ENCODE measurements at places on chromosomes 2 and 18.

GRCh38 chr2:7044253-7045250, 127.3 kb downstream of the RNF144A start:
- peak; percentile 47 for DNase-seq

- DNase-seq, result no peak
Observed at GRCh38 chr2:22086726-22087125, 963.0 kb downstream of the TDRD15 start.

GRCh38 chr18:62877411-62878221, 162.3 kb downstream of the PHLPP1 start:
- DNase-seq, result no peak

DNA sequence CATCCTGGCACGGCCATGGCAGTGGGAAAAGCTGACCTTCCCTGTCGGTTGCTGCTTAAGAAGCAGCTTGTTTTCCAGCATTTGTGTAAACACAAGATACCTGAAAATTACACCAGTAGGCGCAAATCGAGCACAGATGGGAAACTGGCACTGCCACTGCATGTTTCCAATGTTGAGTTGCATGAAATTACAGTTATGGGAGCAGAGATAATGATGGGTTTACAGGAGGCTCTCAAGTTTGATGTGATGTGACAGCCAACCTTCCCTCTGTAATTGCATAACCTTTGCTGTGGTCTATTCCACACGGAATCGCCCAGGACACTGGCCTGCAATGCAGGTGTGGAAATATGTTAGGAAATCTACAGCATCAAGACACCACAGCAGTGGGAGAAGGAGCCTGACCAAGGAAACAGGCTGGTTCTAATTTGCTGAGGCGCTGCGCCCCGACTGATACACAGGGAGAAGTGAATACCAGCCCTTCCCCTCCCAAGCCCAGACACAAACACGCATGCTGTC, 17.4 kb downstream of the GPR45 start:
- DNase-seq, result no peak

- no peak for DNase-seq
Observed at GRCh38 chr18:27022477-27022876, 157.0 kb upstream of the AQP4 start.

GRCh38 chr18:56997200-56997599, 149.7 kb upstream of the BOD1L2 start:
- DNase-seq, result no peak

GRCh38 chr18:37272226-37272625, 293.4 kb downstream of the CELF4 start:
- DNase-seq, result no peak

DNA sequence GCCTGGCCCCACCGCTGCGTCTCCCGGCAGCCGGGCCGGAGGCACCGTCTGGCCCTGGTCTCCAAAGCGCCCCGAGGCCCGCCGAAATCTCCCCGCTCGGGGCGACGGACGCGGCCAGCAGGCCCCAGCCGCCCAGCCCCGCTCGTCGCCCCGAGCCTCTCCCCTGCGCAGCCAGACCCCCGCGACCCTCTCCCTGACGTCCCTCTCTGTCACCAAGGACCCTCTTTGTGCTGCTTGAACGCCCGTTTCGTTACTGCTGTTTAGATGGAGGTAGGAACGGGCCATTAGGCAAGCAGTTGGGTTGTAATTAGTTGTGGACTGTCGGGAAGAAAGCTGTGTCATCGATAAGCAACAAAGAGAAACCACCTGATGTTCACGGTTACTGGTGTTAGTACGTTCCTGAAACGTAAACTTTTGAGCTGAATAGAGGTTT, 686 bp downstream of the UBXN4 start:
- peak; percentile 7 for DNase-seq

Data from stimulated activated CD8-positive, alpha-beta memory T cell treated with anti-CD3 and anti-CD28 coated beads, Interleukin-7, amount 100 ng/mL, for 1 hour (primary cell).